Esophagus squamous epithelium (tissue), 5 donors: ENCODE measurements at places on chromosomes 5 and 9.

- DNase-seq = no peak
These were observed 20.2 kb downstream of the HAVCR1 start for GRCh38 chr5:157038568-157039187.

DNA sequence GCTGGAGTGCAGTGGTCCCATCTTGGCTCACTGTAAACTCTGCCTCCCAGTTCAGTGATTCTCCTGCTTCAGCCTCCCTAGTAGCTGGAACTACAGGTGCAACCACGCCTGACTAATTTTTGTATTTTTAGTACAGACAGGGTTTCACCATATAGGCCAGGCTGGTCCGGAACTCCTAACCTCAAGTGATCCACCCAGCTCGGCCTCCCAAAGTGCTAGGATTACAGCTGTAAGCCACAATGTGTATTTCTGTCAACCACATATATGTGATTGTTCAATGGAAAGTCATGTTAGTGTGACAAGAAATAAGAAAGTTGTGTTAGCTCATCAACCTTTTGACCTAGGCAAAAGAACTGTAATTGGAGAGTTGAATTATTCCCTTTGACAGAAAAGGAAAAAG, 677.1 kb upstream of the CHD1 start:
- no peak for DNase-seq

DNA sequence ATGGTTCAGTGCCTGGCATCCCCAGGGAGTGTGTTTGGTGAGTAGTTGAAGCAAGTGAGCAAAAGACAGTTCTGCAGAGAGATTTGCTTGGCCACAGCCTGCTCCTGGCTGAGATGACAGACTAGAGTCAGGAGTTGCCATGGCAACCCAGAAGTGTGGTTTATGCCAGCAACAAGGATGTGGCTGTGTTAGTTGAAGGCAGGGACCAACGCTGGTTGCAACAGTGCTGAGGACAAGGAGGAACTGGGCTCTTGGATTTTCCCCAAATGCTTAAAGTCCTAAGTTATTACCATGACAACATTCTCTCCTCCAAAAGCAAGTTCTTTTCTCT, 2.7 kb downstream of the NXNL2 start:
- no peak for DNase-seq

GRCh38 chr9:119868694-119869093, 499.5 kb upstream of the BRINP1 start:
- no peak for DNase-seq

GRCh38 chr9:129089246-129089645, 8.3 kb downstream of the DOLPP1 start:
- no peak for DNase-seq

GRCh38 chr5:160513485-160513884, 91.8 kb downstream of the PTTG1 start:
- no peak for DNase-seq

- no peak for DNase-seq
These were observed 110.0 kb upstream of the DHFR start for GRCh38 chr5:80764786-80765185.

- DNase-seq = no peak
These were observed 223.4 kb upstream of the PRR16 start for GRCh38 chr5:120240706-120241105.

GRCh38 chr9:121736934-121737462, 85.6 kb downstream of the DAB2IP start:
- no peak for DNase-seq

- no peak for DNase-seq
These were observed 19.3 kb upstream of the ANKH start for GRCh38 chr5:14890846-14891245.

GRCh38 chr5:18003784-18004183, 369.5 kb downstream of the TAF11L14 start:
- no peak for DNase-seq

- no peak for DNase-seq
These were observed 7.2 kb upstream of the MCC start for GRCh38 chr5:113495422-113495841.

DNA sequence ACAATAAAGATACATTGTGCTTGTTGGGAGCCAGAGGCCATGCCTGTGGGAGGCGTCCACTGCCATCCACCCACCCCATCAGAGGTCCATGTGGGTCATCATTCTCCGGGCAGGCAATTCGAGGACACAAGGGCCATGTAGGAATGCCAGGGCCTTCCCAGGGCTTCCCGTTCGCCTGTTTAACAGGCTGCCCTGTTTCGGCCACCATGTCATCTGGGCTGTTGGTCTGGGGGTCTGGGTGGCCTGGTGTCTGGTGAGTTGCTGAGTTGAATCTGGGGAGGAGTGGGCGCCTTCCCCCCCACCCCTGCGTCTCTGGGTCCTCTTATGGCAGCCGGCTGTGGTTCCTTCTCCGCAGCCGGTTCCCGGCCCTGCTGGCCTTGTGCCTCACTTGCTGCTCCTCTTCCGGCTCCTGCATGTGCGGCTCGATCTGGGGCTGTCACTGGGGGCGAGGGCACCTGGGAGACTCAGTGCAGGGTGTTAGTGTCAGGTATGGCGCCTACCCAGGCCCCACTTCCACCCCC, 117.4 kb downstream of the WNK2 start:
- DNase-seq = no peak

DNA sequence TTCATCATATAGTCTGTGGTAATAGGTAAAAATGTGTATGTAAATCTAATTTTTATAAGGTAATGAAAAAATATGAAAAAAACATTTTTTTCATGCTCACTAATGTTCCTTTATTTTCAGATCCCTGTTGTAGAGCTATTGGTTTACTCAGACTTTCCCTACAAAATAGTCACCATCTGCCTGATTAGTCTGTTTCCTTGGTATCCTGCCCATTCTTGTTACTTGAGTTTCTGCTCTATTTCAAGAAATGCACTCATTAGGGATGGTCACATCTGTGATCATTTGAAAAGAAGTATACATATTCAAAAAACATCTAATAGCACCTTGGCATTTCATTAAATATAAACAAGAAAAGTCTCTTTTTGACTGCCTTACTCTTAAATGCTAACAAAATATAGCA, 21.6 kb upstream of the RASA1 start:
- no peak for DNase-seq

DNA sequence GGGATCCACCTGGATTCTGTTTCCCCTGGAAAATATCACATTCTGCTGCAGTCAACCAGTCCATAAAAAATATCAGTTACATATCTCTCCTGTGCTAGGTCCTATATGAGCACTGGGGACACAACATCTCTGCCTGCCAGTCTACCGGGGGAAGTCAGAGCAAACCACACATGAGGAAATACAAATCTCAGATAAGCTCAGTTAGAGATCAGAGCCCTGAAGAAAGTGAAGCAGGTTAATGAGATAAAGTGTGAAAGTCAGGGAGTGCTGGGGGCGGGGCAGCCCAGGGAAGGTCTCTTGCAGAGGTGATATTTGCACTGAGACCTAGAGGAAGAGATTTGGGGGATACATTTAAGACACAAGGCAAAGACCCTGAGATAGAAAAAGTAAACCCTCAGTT, 67.8 kb upstream of the SLC1A1 start:
- no peak for DNase-seq

DNA sequence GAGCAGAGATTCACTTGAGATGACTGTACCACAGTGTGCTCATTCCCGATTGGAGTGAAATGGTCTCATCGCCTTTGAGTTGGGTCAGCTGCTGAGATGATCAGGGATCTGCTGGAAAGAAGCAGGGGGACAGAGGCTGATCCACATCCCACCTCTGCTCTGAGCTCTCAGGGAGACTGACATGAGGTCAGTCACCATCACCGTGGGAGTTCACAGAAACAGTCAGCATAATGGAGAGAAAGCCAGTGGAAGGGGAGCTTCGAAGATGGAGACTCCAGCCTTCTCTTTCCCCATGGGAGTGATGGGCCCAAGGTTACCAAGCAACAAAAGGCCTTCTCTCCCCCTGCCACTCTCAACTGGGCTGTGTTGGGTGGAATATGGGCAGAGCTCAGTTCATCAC, 276.4 kb downstream of the CDK5RAP2 start:
- no peak for DNase-seq

GRCh38 chr5:167853421-167853820, 438.0 kb upstream of the WWC1 start:
- DNase-seq = no peak

- DNase-seq = no peak
These were observed 15.7 kb downstream of the SQSTM1 start for GRCh38 chr5:179836225-179837019.

- no peak for DNase-seq
These were observed 379.8 kb downstream of the TRIM36 start for GRCh38 chr5:114789773-114790402.

GRCh38 chr9:123757960-123758359, 172.0 kb downstream of the DENND1A start:
- no peak for DNase-seq

DNA sequence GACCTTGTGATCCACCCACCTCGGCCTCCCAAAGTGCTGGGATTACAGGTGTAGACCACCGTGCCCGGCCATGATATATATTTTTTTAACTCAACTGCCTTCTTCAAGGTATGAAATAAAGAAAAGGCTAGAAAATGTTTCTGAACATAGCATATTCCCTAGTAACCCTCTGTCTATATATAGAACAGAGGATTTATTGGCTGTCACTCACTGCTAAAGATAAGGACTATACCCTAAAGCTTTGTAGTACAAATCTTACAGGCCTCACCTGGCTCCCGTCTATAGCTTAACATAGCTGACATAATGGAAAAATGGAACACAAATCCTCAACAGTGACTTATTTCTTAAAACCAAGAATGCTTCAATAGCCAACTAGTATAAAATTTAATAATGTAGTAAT, 14.2 kb downstream of the SGTB start:
- DNase-seq = no peak

GRCh38 chr9:86708918-86709835, 238.1 kb downstream of the GAS1 start:
- no peak for DNase-seq

DNA sequence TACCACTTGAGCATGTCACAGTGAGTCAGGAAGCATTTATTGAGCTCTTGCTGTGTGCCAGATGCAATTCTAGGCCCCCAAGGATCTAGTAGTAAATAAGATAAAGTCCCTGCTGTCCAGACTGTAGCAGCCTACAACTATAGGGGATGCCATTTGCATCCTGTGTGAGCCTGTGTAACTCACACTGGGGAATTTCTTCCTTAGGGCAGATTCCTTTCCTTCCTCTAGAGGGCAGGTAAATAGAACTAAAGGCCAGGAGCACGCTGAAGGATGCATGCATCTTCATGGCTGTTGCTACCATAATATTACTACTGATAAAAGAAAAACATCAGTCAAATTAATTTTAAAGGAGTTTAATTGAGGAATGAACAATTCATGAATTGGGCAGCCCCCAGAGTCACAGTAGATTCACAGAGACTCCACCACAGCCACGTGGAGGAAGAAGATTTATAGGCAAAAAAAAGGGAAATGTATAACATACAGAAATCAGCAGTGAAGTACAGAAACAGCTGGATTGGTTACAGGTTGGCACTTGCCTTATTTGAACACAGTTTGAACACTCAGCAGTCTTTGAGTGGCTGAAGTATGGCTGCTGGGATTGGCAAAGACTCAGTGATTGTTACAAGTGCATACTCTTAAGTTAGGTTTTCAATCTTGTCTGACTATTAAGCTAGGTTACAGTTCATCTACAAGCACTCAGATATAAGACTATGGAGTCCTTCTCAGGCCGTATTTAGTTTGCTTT, 98.9 kb downstream of the ACTL7B start:
- DNase-seq = no peak

DNA sequence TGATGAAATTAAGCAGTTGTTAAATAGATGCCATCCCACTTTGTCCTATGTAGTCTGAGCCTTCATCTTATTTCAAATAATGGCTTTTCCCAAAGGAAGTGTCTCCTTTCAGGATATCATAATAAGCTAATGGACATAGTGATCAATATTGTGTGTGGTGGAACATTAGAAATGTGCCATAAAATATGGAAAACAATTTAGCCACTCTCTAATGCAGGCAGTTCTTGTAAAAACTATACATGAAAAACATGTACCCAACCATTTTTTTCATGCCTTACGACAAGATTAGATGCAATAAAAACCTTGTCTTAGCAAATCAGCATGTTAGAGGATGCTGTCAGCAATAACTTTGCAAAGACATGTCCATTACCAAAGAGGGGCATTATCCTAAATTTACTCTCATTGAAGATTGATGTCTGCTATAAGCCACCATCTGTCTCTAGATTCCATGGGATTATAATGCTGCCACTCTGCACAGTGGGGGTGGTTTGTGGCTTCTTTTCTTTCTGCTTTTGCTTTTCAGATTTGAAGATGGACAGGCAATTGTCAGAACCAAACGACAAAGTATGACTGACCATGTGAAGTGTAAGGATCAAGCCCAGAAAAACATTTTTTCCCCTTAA, 724.0 kb upstream of the ZNF608 start:
- no peak for DNase-seq

- no peak for DNase-seq
These were observed 21.5 kb downstream of the GABBR2 start for GRCh38 chr9:98686961-98687855.

DNA sequence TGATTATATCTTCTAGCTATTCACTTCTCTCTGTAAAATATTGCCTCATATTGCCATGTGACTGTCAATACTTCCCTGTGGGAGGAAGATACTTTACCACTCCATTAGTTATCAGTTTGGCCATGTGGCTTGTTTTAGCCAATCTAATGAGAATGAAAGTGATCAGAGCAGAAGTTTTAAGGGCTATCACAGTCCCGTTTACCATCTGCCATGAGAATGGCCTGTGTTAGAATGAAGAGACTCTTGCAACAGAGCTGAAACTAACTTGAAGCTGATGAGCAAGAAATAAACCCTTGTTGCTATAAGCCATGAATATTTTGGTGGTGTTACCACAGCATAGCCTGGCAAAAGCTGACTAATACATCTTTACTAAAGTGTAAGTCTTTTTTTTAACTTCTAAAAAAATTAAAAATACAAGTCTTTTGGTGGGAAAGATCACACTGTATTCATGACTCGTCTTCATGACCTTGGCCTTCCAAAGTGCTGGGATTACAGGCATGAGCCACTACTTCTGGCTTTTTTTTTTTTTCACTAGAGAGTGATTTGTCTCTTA, 68.0 kb upstream of the CTNNA1 start:
- no peak for DNase-seq

GRCh38 chr5:124139477-124139876, 607.0 kb downstream of the ZNF608 start:
- no peak for DNase-seq

- no peak for DNase-seq
These were observed 75.6 kb upstream of the NEURL1B start for GRCh38 chr5:172565455-172565854.

GRCh38 chr5:57878301-57878722, 395.7 kb upstream of the ACTBL2 start:
- no peak for DNase-seq

GRCh38 chr5:143781993-143782520, 29.9 kb upstream of the HMHB1 start:
- DNase-seq = no peak

DNA sequence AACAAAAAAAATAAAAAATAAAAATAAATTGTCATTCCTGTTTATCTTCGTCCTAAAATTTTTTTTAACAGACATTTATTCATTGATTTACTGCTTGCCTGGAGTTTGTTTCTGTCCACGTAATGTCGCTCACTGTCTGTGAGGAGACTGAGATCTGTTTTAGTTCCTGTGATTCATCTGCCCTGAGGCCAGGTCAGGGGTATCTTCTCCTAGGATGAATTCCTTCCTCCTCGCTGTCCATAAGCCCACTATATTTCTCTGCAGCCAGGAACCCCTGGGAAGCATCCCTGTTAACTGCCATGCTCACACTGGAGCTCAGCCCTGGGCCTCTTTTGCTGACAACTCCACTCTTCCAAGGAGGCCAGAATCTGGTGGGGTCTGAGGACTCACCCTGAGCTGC, 682.0 kb downstream of the MTRR start:
- no peak for DNase-seq

- no peak for DNase-seq
These were observed 92.0 kb downstream of the AMBP start for GRCh38 chr9:113985968-113986585.
